T-helper 22 cell (primary cell): ENCODE measurements at places on chromosomes 11 and 22.

DNA sequence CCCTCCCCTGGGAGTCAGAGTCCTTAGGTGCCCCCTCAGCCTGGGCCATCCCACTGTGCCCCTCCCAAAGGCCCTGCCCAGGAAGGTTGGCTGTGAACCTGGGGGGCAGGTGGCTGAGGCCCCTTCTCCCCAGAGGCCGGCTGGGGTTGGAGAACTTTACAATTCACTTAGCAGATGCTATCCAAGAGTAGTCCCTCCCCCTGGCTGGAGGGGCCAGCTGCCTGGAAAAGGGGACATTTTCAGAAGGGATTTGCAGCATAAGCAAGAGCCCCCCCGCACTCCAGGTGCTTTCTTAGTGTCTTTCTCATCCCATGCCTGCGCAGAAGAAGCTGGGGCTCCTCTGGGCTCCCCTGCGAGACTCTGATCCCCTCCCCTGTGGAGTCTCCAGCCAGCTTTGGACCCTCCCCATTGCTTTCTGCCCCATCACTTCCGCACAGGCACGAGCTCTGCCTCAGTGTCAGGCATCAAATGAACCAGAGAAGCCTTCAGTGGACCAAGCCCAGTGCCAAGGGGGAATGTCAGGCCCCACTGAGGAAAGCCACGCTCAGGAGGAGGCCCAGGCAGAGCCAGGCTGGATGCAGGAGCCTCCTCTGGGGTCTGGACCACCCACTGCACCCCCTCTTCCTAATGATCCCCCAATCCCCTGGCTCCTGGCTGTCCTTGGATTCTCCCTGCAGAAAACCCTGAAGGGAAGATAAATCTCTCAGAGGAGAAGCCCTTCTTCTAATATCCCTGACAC, 3.7 kb downstream of the SSTR3 start:
- no peak for DNase-seq

DNA sequence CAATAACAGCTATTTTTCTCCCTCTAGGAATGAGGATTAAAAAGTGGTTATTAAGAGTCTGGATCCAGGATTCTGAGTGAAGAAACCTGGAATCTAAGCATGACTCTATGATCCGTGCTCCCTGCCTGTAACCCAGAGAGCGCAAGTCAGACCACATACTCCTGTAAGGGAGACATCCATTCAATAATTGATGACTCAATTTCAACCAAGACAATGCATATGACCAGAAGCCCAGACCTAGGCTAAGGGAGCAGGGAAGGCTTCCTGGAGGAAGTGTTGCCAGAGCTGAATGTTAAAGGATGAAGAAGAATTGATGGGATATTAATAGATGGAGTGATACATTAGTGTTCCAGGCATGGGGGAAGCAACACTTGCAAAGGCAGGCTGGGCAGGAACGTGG, 13.8 kb upstream of the PAMR1 start:
- DNase-seq = no peak

DNA sequence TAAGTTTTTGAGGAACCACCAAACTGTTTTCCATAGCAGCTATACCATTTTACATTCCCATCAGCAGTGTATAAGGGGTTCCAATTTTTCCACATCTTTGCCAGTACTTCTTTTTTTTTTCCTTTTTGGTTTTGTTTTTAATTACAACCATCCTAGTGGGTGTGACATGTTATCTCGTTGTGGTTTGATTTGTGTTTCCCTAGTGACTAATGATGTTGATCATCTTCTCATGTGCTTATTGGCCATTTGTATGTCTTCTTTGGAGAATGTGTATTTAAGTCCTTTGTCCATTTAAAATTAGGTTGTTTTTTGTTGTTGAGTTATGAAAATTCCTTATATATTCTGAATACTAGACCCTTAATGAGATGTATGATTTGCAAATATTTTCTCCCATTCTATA, 59.3 kb downstream of the STIM1 start:
- no peak for DNase-seq

DNA sequence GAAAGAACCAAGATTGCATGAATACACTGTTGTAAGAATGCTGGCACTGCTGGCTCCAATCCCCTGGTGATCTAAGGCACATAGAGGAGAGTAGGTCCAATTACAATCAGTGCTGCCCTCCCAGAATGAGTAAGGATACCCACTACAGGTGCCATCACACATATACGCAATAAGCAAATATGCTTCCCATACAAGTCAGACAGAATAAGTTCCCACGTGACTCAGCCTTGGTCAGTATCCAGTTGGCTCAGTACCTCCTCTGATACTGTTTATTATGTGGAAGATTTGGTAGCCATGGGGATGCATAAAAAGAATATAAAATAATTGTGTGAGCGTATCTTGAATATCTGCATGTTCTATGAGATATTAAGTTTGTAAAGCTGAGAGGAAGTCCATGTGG, 8.9 kb upstream of the OR2D3 start:
- no peak for DNase-seq

- no peak for DNase-seq
These were observed 23.8 kb downstream of the MB start for GRCh38 chr22:35593071-35593890.

GRCh38 chr11:93645938-93646337, 15.5 kb upstream of the CEP295 start:
- DNase-seq = no peak

DNA sequence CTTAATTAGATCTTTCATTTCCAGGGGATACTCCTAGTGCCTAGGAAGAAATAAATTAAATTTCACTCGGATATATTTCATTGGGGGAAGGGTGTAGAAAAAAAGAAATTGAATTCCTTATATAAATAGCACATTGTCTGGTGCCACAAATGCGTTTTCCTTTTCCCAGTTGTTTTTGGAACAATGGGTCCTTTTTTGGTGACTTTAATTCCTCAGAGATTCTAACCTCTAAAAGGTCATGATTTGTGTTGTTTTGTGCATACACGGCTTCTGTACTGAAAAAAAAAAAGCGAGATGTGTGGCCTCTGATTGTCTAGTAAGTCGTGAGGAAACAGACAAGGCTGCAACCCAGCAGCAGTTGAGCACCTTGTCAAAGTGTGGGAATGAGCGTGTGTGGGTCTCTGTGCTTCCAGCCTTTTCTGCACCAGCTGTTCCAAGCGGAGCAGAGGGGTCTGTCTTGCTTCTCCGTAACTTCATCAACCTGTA, 64.5 kb upstream of the CRTAM start:
- DNase-seq = no peak

DNA sequence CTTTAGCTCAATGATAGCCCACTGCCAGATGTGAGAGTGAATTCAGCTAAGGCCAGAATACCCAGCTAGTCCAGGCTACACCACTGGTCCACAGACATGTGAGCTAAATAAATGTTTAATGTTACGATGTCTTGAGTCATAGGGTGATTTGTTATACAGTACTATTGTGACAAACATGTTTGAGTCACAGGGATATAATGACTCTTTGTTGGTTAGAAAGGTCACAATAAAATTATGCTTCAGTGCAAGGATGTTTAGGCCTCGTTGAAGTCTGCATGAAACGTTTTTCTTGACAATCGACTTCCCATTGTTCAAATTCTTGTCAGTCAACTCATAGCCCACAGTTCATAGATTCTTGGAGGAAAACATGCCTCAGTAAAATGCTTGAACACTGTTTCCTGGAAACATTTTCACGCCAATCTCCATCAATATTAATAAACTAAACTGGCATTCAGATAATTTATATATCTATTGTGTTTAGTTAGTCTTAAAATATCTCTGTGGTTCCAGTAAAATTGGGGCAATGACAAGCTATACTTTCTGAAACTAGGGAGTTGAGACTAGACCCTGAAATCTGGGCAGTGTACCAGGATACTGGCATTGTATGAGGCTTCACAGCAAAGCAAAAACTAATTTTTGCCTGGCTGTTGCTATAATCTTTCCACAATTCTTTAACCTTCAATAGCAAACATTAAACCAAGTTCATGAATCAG, 650.8 kb upstream of the KIRREL3 start:
- DNase-seq = no peak

DNA sequence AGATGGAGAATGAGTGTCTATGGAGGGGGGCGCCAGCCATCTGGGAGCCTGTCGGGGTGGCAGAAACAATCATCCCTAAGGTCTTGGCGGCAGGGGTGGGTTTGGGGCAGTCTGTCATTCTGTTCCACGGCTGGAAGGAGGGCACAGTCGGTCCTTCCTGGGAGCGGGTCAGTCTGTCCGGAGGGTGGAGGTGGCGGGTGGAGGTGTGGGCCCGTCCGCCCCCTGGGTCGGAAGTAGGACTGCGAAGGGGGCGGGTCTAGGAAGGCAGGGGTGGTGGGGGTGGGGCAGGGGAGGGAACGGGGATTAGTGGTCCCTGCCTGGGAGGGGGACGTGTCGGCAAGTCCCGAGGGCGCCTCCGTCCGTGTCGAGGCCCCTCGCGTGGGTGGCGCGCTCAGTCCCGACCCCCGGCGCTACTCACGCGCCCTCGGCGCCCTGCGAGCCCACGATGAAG, 461 bp downstream of the TBC1D10A start:
- no peak for DNase-seq

GRCh38 chr11:119483341-119483880, 60.4 kb upstream of the THY1 start:
- no peak for DNase-seq

DNA sequence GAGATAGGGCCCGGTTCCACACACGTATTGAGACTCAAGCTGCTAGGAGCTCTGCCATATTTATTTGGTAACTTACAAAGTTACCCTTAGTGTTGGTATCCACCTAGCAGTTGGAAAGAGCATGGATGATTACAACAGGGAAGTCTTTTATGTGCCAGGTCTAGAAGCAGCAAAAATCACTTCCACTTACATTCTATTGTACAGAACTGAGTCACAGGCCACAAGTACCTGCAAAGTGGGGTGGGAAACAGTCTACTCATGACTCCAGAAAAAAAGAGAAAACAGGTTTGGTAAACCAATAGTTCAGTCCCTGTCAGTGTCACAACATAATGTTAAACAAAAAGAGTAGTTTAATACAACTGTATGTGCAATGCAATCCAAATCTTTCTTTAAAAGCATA, 279.6 kb upstream of the PITPNB start:
- DNase-seq = no peak
